Caco-2 (cell line): ENCODE measurements at places on chromosomes 1 and 21.

DNA sequence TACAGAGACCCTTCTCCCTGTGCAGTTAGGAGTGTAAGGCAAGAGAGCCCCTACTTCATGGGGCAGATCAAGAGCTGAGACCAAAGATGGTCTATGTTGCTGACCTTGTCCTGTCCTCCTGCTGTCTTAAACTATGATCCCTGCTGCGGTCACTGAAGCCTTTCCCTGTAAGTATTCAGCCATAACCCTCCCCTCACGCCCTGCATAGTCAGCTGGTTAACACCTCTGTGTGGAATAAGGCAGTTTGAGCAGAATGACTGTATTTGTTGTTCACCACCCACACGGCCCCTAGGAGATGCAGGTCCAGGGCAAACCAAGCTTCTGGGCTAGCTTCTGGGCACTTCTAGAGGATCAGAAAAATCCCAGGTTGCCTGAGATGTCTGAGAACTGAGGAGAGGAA, 356 bp downstream of the TSPAN1 start:
- no peak overlapping the region for H3K27ac ChIP-seq
- no peaks in the 10 kb centered on the region for H3K27me3 ChIP-seq
- no peaks in the 10 kb centered on the region for H3K36me3 ChIP-seq
- peaks cover 10% of the 10 kb centered on the region; the same call in 1 of the 2 replicates for H3K4me1 ChIP-seq
- H3K4me3 ChIP-seq = no peak overlapping the region

GRCh38 chr1:220544901-220545303, 17.0 kb downstream of the MARK1 start:
- no peak overlapping the region for H3K4me3 ChIP-seq
- no peaks in the 10 kb centered on the region for H3K36me3 ChIP-seq
- H3K4me1 ChIP-seq = no peaks in the 10 kb centered on the region
- DNase-seq = no peak
- no peak overlapping the region for H3K27ac ChIP-seq

DNA sequence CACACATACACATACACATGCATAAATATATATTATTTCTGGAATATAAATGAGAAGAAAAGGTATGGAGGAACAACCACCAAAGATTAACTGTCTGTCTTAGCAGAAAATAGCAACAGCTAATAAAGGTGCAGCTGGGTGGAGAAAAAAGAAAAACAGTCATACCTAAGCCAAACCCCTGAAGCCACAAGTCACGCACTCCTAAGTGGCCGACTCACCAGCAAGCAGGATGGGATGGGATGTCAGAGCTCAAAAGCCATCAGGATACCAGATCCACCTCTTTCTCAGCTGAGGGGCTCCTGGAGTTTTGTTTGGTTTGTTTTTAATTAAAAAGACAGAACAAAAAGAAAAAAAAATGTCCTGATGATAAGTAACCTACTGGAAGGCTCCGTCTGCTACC, 64.7 kb upstream of the HIVEP3 start:
- no peak for DNase-seq
- no peak overlapping the region for H3K27ac ChIP-seq
- no peak overlapping the region for H3K4me3 ChIP-seq
- H3K27me3 ChIP-seq = no peaks in the 10 kb centered on the region
- H3K4me1 ChIP-seq = no peaks in the 10 kb centered on the region

GRCh38 chr1:33180226-33180910, 1.5 kb downstream of the TRIM62 start:
- no peaks in the 10 kb centered on the region for H3K27me3 ChIP-seq
- H3K4me3 ChIP-seq = peak overlapping the region; percentile 31
- peak overlapping the region; percentile 37 for H3K27ac ChIP-seq

- no peak for DNase-seq
- H3K36me3 ChIP-seq = no peaks in the 10 kb centered on the region
- H3K4me3 ChIP-seq = no peak overlapping the region
- H3K4me1 ChIP-seq = no peaks in the 10 kb centered on the region
- H3K27me3 ChIP-seq = no peaks in the 10 kb centered on the region
- no peak overlapping the region for H3K27ac ChIP-seq
Measured at GRCh38 chr1:44460107-44460882, 55.2 kb downstream of the RNF220 start.
